CD14-positive monocyte (primary cell): ENCODE measurements at places on chromosomes 7 and 10.
A peak's percentile ranks its signal among the peaks of the same experiment; 100 is the strongest.

DNA sequence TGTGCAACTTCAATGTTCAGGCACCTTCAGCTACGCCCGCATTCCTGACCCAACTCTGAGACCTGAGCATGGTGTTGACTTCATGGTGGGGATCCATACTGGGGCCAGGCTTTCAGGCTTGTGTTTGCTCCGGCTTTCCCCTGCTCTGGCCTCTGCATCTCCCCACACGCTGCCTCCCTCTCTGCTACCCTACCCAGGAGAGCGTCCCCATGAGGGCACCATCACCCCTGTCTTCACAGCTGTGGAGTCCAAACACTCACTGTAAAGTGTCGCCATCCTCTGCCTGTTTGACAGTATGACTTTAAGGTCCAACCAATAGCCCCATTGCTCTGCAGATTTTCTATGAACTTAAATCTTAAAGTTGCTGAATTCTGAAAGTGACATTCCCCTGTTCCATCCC lies 199.0 kb upstream of the GRB10 start:
- no peak for DNase-seq

GRCh38 chr10:19491166-19491565 lies 325.1 kb upstream of the PLXDC2 start:
- DNase-seq, result peak; percentile 7

DNA sequence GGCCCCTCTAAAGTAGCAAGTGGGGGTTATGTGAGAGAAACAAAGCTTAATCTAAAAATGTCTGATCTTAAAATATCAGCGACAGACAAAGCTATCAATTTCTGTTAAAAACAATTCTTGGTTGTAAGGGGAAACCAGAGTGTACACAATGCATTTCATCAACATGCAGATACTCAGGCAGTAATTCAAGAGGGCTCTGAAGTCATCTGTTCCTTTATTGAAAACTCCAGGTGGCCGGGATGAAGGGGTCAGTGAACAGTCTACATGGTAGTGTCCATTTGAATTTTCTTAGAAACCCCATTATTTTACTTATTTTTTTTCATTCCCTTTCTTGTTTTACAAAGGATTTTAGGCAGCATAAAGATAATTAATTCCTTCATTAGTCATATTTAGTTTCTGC lies 36.7 kb upstream of the BTBD16 start:
- DNase-seq, result no peak

- DNase-seq, result peak; percentile 48
These were observed 1277.1 kb downstream of the GATA3 start for GRCh38 chr10:9331583-9332008.

DNA sequence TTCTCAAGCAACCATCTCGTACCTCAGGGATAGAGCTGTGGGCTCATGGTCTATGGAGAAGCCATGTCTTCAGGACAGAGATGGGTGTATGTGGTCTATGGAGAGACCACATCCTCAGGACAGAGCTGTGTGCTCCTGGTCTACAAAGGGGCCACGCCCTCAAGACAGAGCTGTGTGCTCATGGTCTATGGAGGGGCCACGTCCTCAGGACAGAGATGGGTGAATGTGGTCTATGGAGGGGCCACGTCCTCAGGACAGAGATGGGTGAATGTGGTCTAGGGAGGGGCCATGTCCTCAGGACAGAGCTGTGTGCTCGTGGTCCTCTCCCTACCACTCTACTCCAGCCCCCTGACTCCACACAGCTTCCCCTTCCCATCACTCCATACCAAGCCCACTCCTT lies 117.8 kb downstream of the WDR37 start:
- DNase-seq, result no peak

DNA sequence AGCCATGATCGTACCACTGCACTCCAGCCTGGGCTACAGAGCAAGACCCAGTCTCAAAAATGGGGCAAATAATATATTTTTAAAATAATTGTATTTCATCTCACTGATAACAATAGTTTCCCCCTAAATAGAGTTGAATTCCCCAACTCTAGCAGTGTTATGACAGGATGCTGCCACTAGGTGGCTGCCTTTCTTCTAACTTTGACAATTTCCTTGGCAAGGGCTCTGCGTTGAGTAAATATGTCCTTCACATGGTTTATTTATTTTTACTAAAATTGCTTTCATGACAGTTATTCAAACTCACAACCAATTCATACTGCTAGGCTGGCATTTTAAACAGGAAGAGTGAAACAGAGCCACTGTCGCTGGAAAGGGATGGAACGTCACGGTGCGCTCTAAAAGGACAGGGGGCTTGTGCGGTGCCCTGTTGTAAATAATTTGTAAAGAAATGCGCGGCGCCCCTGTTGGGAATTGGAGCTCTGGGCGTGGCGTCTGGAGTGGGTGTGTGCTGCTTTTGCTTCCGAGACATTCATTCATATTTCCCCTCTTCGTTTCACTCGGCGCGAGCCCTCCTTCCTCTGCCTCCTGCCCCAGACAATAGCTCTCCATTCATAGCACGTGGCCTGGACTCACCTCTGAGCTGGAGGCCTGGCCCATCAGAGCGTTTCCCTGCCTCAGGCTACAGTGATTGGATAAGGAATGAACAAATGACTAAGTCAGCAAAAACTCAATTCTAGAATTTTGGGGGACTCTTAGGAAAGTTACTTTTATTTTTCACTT lies 20.5 kb upstream of the PITRM1 start:
- DNase-seq, result peak; percentile 40

DNA sequence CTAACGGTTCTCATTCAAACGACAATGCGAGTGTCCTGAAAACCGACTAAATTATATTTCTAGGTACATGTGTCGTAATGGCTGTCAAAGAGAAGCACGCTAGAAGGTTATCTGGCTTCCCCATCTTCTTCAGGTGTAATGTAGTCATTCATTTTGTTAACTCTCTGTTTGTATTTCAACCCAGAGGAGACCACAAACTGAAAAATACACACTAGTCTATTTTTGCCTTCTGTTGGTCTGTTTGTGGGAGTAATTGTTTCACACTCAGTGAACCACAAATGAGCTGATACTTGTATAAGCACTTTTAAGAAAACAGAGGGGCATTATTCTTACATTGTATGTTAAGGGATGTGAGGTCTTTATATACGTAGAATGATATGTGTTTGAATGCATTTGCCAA lies 305.9 kb downstream of the GATA3 start:
- DNase-seq, result no peak
